ENCODE measurements at places on chromosomes 12 and 14.

DNA sequence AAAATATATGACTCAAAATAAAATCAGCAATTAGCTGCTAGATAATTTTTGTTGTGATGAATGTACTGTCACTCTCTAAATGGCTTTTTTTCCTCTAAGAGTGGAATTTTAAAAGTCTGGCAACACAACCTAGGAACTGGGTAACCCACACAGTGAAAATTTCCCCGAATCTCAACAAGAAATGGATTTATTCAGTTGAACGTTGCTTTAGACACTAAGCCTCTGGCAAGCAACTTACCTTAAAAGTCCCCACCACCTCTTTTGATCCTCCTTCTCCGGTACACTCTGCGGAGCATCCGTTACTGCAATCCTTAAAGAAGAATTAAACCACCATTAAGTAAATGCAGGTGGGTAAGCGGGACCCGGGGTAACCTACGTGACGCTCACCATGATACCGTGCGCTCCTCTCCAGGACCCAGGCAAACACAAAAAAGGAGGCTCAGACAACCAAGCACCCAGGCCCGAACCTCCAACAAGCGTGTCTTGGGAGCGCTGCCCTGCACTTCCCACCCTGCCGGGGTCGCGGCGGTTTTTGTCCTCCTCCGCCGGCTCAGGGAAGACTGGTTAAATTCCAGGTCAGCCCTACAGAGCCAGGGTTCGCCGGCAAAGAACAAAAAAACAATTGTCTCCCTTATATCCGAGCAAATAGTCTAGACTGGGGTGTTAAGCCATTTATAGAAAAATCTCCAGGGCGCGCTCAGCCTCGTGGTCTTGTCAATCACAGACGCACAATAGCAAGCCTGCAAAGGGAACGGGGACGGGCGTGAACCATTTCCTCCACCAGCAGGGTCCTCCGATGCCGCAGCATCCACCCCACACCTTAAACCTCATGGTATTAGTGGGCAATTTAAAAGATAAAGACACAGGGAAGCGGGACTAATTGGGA is 47.1 kb downstream of the BCAT1 start:
- no peak for DNase-seq

DNA sequence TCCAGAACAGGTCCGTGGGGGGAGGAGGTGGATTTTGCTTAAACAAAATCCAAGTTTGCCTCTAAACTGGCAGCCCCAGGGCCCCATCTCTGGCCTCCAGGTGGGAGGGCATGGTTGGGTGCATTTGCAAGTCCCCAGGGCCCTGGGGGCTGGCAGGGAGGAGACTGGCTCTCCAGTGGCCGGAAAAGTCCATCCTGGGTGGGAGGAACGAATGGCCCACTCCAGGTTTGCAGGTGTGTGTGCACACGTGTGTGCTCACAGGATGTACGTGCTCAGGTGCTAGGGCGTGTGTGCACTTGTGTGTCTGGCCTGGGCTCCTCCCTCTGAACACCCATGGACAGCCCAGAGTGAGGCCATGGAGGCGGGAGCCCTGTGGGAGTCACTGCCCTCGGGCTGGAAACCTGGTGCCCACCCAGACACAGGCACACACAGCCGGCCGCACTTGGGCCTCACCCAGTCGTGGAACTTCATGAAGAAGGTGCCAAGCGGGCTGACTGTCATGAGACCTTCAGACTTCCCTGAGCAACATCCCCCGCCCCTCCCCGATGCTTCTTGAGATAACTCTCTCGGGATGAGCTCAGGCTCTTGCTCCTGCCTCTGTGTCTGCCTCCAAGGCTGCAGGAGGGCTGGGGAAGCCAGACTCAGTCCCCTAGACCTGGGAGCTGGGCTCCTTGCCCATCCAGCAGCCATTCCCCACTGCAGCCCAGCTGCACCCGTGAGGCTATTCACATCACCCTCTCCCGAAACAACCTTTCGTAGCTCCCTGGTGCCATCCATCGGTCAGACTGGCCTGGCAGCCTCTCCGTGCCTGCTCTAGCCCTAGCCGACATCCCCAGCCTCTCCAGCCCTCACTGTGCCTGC is 9.4 kb downstream of the AHNAK2 start:
- DNase-seq, result no peak

- no peak for DNase-seq
Observed at GRCh38 chr12:24911271-24911791, 37.6 kb downstream of the BCAT1 start.

DNA sequence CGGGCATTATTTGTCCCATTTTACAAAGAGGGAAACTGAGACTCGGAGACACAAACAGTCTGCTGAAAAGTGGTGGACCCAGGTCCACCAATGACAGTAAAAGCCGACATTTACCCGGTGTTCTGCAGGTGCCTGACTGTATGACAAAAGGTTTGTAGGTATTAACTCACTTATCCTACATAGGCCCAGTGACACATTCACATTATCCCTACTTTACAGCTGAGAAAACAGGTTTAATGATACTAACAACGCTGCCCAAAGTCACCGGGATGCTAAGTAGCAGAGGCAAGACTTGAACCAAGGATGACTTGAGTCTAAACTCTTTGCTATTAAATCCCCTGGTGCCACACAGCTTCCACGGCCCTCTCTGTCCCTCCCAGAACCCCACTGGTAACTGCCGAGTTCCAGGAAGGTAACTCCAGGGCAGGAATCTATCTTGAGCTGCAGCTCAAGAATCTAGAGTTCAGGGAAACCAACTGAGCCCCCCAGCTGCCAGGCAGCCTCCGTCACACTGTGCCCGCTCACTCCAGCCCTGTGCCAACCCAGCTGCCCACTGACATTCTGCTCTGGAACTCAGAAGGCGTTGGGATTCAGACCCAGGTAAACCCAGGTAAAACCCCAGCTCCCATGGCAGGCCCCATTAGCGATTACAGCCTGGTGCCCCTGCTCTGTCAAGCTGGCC is 33.7 kb downstream of the SYNE3 start:
- DNase-seq, result no peak

DNA sequence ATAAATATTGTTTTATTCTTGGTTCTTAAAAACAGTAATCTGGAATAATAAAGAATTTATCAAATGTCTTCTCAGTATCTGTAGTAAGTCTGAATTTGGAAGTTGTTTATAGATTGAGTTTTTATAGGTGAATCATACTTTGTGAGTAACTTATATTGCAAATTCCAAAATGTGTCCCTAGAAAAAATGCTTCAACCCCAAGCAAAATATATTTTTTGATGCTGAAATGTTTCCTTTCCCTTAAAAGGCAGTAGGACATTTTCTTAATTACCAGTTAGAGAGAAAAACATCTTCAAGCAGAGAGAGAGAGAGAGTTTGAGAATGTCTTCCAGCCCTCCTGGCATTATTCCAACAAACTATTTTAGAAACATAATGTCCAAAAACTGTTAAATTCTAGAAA is 37.9 kb downstream of the PELI2 start:
- no peak for DNase-seq

DNA sequence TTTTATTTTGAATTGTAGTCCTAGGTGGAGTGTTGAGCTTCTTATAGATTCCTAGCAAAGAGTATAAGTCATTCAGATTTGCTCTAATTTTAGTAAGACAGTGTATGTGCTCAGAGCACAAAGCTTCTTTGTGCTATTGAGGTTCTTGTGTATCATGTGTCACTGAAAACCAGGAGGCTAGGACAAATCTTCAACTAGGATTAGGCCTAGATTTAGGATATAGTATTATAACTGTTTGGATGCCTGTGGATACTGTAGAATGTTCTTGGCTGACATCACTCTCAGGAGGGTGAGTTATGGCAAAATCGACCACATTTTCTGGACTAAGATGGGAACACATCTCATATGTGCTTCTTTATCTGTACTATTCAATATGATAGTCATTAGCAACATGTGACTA is 86.5 kb downstream of the DHRS2 start:
- DNase-seq, result no peak

GRCh38 chr14:65864984-65865383 is 452.5 kb downstream of the FUT8 start:
- no peak for DNase-seq

- no peak for DNase-seq
Observed at GRCh38 chr14:74476107-74476506, 17.0 kb downstream of the NPC2 start.

DNA sequence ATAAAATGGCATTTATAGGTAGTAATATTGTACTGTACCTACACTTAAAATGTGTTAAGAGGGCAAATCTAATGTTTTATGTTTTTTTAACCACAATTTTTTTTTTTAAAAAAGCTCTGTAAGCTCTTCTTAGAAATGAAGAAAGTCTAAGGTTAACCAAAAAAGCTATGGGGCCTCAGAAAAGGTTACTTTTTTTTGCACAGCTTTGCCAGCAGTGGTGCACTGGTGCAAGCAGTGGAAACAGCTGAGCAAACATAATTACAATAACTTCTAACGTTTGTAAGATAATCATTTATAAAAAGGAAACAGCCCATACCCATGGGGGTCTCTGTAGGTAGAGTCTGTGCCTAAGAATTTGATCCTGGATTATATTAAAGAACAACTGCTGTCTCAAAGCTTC is 85.1 kb upstream of the NID2 start:
- DNase-seq, result no peak

DNA sequence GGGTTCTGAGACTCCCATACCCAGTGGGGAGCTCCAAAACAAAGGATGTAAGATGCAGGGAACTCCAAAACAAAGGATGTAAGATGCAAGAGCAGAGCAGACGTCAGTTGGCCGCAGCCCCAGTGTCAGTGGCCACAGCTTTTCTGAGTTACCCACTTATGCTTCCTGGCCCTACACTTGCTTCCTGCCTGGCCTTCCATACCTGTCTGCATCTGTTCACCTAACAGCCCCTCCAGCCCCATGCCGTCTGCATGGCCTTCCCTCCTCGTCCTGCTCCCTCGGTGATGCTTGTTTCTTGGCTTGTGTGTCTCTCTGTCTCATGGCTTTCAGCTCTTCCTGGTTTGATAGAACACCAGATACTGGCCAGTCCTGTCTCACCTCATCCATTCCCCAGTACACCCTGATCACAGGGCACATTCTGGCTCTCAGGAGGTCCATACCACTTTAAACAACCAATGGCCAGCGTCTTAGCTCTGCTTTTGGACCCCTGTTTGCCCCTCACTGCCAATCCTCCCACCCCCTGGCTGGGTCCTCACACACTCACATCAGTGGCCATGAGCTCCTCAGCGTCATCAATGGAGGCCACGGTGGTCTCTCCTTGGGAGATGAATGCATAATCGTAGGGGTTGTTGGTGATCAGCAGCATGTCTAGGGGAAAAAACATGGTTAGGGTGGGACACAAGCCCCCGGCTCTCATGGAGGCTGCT is 5.3 kb downstream of the MYH7 start:
- DNase-seq, result no peak

- no peak for DNase-seq
Observed at GRCh38 chr12:24778486-24779304, 170.2 kb downstream of the BCAT1 start.

DNA sequence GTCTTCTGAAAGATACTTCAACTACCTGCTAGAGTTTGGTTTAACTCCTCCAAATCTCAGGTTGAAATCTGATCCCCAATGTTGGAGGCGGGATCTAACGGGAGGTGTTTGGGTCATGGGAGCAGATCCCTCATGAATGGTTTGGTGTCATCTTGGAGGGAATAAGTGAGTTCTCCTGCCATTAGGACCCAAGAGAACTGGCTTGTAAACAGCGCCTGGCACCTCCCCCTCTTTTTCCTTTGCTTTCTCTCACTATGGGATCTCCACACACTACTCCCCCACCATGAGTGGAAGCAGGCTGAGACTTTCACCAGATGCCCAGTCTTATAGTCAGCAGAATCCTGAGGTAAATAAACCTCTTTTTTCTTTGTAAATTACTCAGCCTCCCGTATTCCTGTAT is 2.5 kb downstream of the CNIH1 start:
- DNase-seq, result no peak

GRCh38 chr12:57131896-57132744 is 3.8 kb downstream of the LRP1 start:
- no peak for DNase-seq

DNA sequence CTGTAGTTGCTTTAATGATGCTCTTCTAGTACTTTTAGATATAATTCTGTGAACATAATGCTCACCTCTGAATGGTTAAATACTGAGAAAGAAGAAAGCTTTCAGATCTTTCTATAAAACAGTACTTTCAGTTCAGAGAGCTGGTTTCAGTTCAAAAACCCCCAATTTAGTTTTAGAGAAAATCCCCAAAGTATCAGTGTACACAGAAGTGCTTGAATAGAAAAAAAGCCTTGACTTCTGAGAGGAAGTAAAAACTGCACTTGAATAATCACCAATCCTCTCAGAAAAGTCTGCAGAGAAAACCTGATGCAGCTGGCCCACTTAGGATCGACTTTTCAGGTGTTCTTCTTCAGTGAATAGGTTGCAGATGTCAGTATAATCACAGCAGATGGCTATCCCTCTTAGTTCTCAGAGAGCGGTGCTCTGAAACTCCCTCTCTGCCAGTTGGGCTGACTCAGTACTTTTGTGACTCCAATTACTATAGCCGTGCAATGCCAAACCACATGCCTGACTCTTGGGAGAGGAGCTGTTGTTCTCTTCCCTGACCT is 616.3 kb downstream of the LRFN5 start:
- no peak for DNase-seq

DNA sequence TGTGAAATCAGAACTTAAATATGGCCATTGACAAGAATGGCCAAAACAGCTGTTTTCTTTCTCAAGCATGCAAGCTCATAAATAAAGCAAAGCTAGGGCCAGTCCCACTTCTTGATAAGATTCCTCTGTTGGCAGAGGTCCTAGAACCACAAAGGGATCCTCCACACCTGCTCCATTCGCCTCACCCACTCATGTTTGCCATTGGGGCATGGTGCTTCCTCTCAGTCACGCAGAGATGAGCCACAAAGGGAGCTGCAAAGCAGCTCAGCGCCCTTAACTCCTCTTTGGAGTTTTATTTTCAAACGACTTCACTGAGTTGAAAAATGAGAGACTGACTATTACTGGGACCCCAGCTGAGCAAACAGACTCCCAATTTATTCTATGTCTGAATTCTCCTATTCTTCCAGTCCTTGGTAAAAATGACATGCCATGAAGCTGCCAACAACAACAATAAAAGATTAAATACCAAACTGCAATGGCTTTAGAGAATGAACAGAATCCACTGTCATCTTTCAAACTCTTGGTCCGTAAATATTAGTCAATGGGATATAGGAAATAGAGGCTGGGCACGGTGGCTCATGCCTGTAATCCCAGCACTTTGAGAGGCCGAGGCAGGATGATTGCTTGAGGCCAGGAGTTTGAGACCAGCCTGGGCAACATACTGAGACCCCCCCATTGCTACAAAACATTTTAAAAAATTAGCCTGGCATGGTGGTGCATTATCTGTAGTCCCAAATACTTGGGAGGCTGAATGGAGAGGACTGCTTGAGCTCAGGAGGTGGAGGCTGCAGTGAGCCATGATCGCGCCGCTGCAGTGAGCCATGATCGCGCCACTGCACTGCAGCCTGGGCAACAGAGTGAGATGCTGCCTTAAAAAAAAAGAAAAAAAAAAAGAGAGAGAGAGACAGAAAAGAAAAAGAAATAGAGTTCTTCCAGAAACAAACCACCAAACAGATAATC is 16.4 kb downstream of the MANSC1 start:
- DNase-seq, result no peak

GRCh38 chr12:125418902-125419564 is 353.8 kb downstream of the AACS start:
- DNase-seq, result no peak

- DNase-seq, result no peak
Observed at GRCh38 chr12:2949411-2949810, 9.8 kb upstream of the TEAD4 start.

Measured in GM18507 (cell line).